ENCODE measurements at places on chromosomes 5 and 9.

DNA sequence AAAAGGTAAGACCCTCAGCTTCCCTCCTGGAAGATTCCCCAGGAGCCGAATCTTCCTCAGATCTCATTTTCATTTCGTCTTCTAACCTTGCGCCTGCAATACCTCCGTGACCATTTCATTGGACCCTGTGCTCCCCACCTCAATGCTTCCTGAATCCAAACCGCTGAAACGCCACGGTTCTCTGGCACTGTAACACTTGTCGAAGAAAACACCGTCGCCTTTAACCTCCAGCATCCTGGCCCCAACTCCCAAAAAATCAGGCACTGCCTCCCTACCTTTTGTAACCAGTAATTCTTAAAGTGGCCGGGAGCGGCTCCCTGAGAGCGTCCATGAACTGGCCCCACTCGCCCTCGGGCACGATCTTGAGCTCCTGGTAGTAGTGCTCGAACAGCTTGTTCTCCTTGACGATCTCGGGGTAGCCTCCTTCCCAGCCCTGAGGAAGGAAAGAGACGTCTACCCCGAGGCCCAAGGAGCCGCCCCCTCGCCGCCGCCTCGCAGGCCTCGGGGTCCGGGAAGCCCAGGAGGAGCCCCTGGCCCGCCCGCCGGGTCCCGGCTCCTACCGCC is 438 bp downstream of the NSUN2 start:
- no peak for DNase-seq

GRCh38 chr5:155148694-155149093 is 135.1 kb downstream of the KIF4B start:
- no peak for DNase-seq

- no peak for DNase-seq
Observed at GRCh38 chr5:110324876-110325275, 401.6 kb downstream of the TMEM232 start.

GRCh38 chr5:78699552-78700153 is 51.1 kb upstream of the LHFPL2 start:
- no peak for DNase-seq

- DNase-seq, result no peak
Observed at GRCh38 chr9:106892632-106893031, 29.7 kb downstream of the ZNF462 start.

DNA sequence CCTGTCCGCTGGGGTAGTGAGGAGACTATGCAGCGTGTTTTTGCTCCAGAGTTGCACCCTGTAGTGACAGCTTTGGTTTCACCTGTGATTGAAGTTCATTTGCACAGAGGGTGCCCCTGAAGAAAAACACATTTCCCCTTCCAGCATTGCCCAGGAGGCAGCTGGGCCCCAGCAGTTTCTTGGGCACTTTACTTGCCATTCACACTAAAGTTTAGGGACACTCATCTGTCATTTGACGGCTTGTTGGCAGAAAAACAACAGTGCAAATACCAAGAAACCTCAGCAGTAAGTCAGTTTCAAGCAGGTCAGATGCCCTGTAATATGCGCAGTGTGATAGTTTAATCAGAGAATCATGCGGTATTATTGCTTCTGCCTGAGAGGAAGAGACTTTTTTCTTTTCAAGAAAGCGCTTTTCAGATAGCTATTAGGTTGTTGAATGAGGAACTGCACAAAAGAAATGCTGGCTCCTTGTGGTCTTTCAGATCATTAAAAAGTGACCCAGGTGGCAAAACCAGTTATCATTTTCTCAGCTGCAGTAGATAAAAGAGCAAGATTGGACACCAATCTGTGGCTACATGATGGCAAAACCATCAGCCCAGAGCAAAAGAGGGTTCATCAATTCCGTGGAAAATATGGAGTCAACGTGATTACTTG is 136.2 kb upstream of the PUM3 start:
- DNase-seq, result no peak

DNA sequence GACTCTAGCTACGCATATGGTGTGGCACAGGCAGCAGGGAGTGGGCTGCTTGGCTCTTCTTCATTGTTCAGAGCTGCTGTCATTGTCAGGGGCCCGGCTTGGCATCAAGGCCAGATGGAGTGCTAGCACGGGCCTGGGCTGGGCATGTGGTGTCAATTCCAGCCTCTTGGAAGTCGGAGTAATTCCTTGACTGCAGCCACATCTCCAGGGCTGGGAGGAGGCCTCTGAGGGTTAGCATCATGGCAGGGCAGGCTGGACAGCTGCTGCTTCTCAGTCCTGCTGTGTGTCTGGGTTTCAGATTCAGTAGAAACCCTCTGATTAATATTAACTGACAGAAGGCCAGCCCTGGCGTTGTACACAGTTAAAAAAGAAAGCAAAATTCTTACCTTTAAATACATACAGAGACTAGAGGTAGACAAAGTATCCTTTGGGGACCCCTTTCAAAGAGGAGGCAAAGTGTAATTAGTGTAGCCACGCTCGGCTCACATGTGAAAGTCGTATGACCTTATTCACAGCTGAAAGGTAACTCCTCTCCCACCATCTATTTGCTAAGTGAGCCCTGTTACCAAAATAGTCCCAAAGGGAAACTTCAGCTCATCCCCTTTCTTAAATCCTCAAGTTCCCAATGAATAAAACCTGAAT is 126.4 kb downstream of the DOCK2 start:
- no peak for DNase-seq

DNA sequence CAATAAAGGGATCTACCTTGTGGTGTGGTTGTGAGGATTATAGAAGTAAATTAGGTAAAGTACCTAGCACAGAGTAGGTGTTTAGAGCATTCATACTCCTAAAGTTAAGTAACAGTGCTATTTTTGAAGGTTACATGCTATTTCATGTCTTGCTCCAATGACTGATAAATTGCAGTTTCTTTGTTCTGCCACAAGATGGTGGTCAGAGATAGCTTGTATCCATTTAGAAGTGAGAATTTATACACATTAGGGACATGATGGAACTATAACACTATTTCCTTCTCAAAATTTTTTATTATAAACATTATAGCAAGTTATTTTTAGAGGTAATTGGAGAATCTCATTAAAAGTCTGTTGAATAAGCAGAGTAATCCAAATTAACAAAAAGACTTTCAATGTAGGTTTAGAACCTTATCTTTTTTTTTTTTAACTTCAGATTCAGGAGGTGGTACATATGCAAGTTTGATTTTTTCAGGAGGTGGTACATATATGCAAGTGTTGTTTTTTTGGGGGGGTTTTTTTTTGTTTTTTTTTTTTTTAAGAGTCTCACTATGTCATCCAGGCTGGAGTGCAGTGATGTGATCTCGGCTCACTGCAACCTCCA is 17.1 kb downstream of the MTREX start:
- DNase-seq, result peak; percentile 15

- DNase-seq, result no peak
Observed at GRCh38 chr5:159564031-159564430, 233.7 kb upstream of the IL12B start.

DNA sequence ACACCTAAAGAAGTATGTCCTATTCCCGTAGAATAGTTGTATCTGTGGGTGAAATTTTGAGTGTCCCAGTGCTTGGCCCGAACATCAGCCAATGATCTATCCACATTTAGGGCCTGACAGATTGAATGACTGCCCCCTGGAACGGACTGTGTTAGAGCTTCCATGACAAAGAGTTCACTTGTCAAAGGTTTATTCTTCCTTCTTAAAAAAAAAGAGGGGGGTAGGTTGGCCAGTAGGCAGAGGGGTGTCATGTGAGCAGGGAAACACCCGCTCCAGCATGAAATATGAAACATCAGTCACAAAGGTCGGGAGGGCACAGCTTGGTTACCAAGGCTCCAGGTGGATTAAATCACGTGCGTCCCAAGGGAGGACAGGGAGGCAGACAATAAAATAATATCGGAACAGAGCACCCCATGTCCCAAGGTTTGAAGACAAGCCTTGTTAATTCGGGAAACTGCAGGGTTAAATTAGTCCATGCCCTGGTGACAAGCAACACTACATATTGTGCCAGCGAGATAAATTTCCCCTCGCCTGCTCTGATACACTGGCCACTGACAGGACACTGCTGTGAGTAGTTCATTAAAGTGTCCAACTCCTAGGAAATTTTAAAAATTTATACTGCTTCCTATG is 401.2 kb downstream of the IRX1 start:
- DNase-seq, result no peak

DNA sequence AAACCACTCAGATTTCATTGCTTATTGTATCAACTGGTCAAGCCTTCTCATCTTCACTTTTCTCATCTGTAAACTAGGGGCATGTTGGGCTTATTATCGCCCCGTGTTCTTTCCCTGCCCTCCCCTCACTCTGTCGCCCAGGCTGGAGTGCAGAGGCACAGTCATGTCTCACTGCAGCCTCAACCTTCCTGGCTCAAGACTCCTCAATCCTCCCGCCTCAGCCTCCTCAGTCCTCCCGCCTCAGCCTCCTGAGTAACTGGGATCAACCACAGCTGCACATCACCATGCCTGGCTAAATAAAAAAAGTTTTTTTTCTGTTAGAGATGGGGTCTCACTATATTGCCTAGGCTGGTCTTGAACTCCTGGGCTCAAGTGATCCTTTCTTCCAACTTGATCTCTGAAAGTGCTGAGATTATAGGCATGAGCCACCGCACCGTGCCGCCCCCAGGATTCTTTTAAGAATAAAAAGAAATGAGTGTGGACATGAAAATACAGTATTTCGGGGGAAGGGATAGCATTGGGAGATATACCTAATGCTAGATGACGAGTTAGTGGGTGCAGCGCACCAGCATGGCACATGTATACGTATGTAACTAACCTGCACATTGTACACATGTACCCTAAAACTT is 2.0 kb downstream of the MAML1 start:
- DNase-seq, result no peak

DNA sequence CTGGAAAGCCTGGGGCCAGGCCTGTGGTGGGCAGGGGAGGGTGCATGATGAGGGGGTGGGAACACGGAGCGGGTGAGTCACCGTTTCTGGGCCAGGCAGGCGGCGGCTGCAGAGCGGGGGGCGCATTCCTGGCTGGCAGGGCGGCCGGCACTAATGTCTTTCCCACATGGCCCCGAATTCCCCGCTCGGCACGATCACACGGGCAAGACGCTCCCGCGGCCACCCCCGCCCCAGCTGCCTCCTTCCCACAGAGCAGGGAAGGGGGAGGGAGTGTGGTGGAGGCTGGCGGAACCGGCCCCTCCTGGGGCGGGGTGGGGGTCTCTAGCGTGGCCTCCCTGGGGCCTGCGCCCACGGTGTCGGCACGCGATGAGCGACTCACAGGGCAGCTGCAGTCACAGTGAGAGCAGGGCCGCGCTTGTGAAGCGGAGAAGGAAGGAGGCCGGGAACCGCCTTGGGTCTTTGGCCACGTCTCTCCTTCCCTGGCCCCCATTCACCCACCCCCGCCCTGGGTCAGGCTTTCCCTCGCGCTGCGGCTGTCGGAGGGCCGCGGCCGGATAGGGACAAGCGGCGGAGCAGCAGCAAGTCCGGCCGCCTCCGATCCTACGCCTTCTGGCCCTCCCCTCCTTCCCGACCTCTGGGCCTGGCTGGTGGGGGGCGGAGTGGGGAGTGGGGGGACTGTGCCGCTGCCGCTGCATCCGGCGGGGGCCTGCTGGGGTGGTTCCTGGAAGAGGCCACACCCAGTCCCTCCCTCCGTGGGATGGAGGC is 48.9 kb downstream of the CXXC5 start:
- DNase-seq, result peak; percentile 91

DNA sequence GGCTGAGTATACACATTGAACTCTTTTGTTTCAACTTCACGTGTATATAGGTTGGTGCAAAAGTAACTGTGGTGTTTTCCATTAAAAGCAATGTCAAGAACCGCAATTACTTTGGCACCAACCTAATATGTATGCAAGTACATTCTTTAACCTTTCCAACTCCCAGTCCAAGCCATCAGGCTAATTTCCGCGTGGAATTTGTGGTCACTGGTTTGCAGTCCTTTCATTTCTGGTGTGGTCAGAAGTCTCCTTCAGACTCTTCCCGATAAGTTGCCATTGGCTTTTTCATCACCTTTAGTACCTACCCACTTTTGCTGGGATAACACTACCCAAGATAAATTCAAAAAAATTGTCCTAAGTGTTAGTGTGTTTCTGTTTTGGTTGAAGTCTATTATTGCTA is 84.0 kb downstream of the RGS3 start:
- no peak for DNase-seq

GRCh38 chr5:36820900-36821299 is 55.7 kb upstream of the NIPBL start:
- no peak for DNase-seq

DNA sequence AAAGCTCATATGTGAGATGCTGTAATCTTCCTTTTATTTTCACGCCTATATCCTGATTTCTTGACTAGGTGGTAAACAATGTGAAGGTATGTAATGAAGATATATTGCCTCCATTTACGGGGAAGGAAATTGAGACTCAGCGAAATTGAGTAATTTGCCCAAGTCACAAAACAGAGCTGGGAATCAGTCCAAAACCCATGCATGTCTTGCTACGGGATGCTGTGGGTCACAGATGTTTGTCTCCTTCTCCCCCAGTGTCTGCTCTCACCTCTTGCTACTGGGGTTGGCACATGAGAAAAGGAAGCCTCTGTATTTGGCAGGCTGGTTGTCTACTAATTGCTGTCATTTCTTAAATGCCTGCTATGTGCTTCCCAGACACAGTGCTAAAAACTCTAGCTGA is 53.7 kb upstream of the TEX48 start:
- DNase-seq, result no peak

- no peak for DNase-seq
Observed at GRCh38 chr9:37617161-37617560, 24.8 kb upstream of the TOMM5 start.

- DNase-seq, result no peak
Observed at GRCh38 chr5:37437711-37438110, 58.6 kb downstream of the WDR70 start.

- no peak for DNase-seq
Observed at GRCh38 chr5:143008809-143009521, 238.8 kb downstream of the ARHGAP26 start.

DNA sequence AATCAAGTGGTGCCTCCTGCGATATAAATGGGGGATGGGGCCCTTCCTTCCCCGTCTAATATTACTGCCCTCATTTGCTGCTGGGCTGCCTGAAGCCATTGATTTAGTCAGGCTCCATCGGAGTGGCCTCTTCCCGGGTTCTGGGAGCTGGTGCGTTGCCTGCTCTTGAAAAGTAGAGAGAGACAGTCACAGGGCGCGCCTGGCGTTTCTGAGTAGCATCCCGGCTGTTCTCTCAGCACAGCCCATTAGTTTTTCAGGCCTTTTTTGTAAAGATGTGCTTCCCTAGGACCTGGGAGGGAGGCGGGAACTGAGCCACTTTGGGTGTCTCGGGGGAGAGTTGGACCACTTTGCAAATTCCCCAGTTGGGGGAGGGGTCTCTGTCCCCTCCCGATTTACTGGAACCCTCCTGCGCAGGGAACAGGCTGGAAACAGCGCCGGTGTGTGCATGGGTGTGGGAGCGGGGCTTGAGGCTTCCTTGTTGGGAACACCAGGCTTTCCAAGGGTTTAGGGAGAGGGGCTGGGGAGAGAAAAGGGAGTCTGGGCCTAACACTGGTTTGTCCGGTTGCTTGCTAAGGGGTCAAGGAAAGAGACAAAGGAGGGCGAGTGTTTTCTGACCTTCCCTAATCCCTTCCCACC is 4.7 kb downstream of the PRDM6 start:
- DNase-seq, result no peak

GRCh38 chr5:19488786-19489185 is 499.2 kb downstream of the CDH18 start:
- no peak for DNase-seq

GRCh38 chr9:35706951-35707350 is 17.2 kb upstream of the TPM2 start:
- DNase-seq, result no peak

GRCh38 chr9:129363216-129363873 is 185.3 kb upstream of the IER5L start:
- no peak for DNase-seq

GRCh38 chr5:28403846-28404245 is 1365.5 kb upstream of the CDH9 start:
- no peak for DNase-seq

GRCh38 chr5:102889033-102889432 is 133.9 kb downstream of the PAM start:
- DNase-seq, result no peak
